ENCODE measurements at places on chromosomes 4 and X.

DNA sequence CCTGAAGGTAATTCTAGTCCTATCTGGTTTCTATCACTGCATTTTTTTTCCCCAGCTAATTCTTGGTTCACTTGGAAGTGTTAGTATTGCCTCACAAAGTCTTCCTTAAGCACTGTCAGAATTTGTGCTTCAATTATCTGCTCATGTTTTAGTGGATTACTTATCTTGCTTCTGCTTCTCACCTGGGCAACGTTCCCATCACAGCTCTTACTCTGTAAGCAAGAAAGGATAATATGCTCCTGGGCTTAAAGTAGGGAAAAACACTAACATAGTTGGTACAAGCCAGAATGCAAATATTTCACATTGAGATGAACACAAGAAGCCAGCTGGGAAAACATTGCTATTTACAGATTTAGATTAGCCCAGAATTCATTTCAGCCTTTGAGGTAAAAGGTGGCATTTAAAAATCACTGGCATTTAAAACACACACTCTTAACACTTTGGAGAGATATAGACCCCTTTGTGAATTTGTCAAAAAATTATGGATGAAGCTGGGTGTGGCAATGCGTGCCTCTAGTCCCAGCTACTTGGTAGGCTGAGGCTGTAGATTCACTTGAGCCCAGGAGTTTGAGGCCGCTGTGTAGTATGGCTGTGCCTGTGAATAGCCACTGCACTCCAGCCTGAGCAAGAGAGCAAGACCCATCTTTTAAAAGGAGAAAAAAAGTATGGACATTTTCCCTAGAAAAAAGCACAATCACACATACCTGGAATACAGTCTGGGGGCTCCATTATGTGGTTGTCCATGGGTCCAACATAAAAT lies 6.6 kb upstream of the PTPN13 start:
- DNase-seq, result no peak

DNA sequence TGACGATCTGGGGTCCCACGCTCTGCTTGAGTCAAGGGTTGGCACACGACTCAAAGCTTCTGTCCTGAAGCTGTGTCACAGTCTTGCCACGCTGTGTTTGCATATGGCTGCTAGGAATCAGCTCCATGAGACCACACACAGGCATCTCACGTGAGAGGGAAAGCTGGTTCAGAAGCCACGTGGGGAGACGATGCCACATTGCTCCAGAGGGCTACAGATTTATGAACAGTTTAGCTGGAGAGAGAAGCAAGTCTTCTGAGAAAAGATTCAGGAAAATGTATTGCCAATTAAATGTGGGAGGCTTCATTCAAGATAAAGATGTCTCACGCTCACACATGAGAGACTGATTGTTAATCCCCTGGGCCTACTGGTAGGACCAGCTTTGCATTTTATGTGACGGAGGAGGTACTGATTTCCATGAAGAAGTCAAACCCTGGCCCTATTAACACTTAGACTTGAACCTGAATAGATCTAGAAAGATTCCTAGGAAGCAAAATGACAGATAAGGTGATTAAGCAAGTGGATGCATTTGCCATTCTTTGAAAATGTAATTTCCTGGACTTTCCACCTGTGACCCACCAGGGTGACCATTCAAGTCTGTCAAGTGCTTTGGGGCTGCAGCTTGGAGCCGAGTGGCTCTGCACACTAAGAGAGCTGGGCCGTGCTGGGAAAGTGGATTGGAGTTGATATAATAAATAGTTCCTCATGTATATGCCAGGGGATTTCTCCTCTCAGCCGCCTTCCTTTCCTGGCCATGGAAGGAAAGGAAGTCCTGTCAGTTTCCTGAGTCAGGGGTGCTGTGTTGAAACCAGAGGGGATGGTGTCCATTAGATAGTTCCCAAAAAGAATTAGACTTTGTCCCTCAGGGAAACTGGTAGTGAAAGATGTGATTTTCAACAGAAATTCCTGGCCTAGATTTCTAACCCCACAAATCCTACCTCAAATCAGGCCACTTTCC lies 29.0 kb downstream of the ENPP6 start:
- DNase-seq, result no peak

DNA sequence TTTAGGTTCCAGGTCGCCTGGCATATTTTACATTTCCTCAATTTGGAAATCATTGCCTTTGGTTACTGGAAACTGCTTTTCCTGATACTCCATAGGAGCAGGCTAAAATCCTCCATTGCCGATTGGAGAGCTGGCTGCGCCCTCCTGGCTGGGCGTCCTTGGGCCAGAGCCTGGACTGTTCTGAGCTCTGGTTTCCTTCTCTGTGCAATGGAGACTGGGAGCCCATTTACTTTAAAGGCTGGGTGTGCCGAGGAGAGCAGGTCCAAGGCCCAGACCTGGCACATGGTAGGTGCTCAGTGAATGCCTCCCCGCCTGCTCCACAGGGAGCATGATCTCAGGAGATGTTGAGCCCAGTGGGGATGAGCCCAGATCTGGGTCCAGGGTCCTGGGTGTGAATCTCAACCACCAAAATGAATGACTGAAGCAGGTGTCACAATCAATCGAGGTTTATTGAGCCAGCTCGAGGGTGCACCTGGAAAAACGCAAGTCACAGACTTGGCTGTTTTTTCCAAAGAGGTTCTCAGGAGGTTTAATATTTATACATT lies 50.0 kb downstream of the EVC start:
- no peak for DNase-seq

DNA sequence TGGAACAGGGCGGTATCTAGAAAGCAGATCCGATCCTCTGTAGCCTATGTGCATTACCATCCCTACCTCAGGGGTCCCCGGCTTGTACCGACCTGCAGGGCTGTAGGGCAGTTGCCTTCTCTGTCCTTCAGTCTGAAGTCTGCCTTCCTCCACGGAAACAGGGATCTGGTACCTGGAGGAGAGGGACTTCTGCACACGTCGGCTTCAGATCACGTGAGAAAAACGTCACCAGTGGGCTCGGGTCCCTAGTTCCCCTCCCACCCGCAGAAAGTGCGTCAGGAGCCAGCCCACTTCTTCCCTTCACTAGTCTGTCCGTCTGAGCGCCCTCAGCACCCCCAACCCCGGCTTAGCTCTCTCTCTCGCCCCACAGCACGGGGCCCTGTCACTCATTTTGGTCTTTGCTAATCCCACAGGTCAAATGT lies at the start of gene TCEAL5:
Gene TCEAL5, minus strand, starts transcription at position 170 of the 422 bp plus-strand sequence. CDS start 2,187 bp downstream, outside the sequence.
- no peak for DNase-seq

- DNase-seq, result no peak
These were observed 880.4 kb downstream of the PCDH18 start for GRCh38 chr4:136651932-136652331.

DNA sequence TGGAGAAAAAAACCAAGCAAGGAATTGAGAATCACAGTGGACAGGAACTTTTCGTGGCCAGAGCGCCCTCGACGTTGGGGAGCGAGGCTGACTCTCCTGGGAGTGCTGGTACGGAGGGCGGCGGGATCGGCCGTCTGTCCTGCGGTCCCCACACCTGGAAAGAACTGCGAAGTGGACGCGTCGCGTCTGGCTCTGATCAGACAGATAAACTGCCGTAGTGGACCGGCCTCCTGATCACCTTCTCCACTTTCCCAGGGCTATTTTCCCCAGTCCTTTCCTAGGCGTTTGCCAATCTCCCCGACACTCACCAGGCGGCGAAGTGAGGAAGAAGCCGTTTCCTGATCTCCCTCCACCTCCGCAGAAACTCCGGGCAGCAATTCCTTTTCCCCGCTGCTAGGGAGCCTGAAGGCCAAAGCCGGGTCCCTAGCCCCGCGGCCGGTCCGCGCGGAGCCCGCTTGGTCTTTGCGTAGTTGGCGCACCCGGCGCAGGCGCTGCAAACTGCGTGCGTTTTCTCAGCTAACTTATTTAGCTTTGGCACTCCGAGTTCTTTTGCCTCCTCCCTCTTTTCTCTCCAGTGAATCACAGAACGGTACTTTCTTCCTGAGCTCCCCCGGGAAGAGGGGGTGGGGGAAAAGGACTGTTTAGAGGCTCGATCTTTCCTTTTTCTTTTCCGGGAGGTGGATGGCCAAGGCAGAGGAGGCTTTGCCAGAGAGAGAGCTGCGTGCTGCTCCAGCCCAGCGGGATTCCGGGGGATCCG lies at the start of gene ARSJ:
Gene ARSJ, minus strand, starts transcription at position 500 of the 757 bp plus-strand sequence. CDS start 813 bp downstream, outside the sequence.
- DNase-seq, result no peak

- DNase-seq, result no peak
These were observed 316.7 kb downstream of the DHRSX start for GRCh38 chrX:2184089-2184488.

DNA sequence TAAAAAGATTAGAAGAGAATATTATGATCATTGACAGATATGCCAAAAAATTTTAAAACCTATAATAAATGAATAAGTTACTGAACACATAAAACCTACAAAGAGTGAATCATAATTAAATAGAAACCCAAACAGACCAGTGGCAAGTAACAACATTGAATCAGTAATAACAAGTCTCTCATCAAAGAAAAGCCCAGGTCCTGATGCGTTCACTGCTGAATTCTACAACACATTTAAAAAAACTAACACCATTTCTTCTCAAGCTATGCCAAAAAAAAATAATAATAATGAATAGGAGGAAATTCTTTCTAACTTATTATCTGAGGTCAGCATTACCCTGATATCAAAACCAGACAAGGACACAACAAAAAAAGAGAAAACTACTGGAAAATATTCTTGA lies 30.6 kb downstream of the ACTRT1 start:
- no peak for DNase-seq

GRCh38 chr4:82044141-82044993 lies 329.4 kb downstream of the HNRNPD start:
- no peak for DNase-seq
